DMS79 treated with DMSO at 0.1 percent for 48 hours (cell line): ENCODE measurements at places on chromosomes 2 and 18.

DNA sequence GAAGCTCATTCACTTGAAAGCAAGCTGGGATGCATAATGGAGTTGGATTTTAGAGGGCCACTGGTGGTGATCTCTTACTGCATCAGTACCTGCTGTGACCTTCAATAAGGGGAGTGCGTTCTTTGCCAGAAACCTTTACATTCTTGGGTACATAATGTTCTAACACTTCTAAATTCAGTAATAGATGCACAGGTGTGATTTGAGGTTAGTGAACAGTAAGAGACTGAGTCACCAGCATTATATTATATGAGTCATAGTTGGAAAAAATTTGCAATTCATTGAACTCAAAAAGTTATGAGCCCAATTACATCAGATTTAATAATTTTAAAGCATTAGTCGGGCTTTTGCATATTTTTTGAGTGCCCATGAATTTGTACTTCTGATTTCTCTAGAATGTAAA lies 803.3 kb downstream of the ADCYAP1 start:
- DNase-seq = no peak

DNA sequence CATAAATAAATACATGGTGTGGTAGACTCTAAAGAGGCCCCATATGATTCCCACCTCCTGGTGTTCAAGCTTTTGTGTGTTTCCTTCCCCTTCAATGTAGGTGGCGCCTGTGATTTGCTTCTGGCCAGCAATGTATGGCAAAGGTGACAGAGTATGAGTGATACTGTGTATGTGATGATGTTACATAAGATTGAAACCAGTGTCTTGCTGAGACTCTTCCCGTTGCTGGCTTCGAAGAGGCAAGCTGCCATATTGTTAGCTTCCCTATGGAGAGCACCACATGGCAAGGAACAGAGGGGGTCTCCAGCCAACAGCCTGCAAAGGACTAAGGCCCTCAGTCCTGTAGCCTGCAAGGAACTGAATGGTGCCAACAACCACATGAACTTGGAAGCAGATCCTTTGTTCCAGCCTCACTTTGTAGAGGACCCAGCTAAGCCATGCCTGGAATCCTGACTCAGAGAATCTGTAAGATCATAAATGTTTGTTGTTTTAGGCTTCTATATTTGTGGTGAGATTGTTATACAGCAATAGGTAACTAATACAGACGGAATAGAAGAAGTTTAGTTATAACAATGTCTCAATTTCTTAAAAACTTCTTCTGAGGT lies 1.7 kb upstream of the SMAD4 start:
- DNase-seq = no peak

DNA sequence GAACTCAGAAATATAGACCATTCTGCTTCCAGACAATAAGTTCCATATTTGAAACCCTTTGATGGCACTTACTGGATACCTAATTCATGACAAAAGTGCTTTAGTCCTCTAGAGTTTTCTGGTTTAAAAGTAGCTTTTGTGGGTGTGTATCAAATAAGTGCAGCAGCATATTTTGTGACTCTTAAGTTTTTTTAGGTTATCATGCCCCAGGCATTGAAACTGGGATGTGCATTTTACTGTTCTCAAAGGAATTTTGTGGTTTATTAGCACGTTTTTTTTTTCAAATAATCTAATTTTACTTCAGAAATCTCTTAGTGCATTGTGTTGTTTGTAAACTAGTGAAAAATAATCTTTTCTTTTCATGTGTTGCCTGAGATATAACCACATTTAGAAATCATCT lies 1.5 kb downstream of the XRCC5 start:
- DNase-seq = no peak

- peak; percentile 27 for DNase-seq
Observed at GRCh38 chr2:102839668-102840388, 78.0 kb downstream of the TMEM182 start.

- no peak for DNase-seq
Observed at GRCh38 chr2:240871071-240871958, 2.7 kb downstream of the AGXT start.

GRCh38 chr2:33588232-33588631 lies 10.9 kb downstream of the FAM98A start:
- no peak for DNase-seq

DNA sequence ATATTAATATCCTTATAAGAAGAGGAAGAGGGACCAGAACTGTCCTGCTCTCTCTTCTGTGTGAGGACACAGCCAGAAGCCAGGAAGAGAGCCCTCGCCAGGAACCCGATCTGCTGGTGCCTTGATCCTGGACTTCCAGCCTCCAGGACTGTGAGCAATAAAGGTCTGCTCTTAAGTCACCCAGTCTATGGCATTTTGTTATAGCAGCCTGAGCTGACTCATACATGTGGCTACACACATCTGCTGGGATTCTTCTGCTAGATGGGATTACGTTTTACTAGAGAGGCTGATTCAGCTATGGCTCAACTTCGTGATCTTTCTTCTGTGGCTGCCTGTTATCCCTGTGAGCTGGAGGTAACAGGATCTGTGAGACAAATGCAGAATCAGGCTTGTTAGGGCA lies 29.6 kb downstream of the ARL4C start:
- DNase-seq = no peak

GRCh38 chr2:173741759-173742158 lies 223.4 kb downstream of the SP3 start:
- peak; percentile 81 for DNase-seq

DNA sequence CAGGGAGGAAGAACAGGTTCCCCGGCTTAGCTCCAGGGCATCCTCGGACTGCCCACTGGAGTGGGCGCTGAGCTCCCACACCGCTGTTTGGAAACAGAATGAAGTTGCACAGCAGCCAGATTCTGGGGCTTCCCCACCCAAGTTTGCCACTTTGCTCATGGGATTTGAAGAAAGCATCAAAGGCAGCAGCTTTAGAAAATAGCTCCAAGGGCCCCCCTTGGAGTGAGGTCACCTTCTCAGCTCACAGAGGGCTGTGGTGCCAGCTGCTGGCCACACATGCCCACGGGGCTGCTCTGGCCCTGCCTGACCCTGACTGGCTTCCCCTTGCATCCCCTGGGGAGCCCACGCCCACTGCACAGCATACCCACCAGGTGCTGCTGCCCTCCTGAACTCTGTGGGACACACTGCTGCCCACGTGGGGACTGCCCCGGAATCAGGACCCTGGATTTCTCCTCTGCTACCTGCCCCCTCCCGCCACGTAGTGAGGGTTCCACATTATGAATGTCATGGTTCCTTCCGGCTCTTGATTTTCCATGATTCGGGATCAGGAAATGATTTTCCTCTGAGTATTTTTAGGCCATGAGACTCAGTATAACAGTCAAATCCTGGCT lies 70.3 kb downstream of the TGOLN2 start:
- no peak for DNase-seq

DNA sequence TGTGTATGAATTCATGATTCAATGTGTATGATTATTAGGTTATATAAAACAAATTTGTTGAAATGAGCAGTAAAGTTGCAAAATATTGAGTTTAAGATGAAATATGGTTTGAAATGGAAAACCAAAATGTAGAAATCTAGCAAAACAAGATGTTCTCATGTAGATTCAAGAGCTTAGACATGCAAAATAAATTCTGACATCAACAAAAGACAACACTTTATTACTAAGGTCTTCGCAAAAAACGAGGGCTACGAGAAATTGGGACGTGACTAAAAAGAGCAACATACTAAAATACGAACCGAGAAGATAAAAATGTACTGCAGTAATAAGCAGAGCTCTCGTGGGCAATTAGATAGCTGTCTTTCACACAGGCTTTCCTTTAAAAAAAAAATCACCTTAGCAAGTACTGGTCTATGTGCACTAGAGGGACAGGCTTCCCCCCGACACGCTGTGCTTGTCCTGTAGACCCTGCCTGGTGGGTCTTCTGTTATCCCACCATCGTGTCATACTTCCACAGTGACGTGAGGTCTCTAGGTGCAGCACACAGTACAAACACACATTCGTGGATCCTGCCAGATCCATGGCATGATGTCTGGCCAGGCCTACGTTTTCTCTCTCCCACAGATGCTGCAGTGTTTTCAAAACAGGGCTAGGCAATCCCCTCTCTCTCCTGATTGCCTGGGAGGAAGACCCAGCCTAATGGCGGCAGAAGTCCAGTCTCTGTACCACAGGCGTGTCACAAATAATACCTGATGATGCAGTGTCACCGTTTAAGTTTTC lies 240.8 kb downstream of the TCF4 start:
- no peak for DNase-seq

DNA sequence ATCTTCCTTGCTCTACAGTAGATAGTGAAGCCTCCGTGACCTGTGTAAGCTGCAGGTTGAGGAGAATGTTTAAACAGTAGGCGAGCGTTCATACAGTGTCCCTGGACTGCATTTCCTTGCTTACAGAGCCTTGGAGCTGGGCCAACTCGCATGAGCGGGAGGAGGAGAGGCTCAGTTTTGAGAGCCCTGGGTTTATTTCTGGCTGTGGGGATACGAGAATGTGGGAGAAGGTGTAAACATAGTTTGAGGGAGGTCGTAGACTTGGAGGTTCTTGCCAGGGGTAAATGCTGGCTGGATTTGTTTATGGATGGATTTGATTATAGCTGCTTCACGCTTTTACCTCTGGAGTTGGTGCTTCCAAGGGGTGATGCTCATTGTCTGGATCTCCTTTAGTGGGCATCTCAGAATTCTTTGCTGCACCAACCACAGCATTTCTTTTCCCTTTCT lies 20.8 kb downstream of the CRIM1 start:
- DNase-seq = peak; percentile 23

DNA sequence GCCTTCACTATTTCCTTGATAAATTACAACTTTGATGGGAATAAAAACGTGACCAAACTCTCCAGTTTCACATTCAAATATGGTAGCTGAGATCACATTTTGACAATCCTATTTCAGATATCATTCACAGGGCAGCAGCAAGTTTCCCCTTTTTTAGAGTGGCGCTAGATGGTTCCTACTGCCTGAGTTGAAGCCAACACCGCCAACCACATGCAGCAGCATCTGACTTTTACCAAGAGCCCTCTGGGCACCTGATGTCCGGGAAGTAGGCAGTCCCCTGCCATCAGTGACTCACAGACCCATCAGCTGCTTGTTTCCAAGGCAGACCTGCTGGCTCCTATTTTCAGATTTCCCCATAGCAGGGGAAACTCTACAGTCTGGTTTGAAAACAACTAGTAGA lies 4.0 kb upstream of the MREG start:
- DNase-seq = no peak

- DNase-seq = no peak
Observed at GRCh38 chr2:1581965-1582625, 162.2 kb downstream of the PXDN start.

- peak; percentile 55 for DNase-seq
Observed at GRCh38 chr2:171318463-171318934, 115.3 kb downstream of the METTL8 start.

- DNase-seq = no peak
Observed at GRCh38 chr2:38523728-38524437, 78.8 kb downstream of the HNRNPLL start.

DNA sequence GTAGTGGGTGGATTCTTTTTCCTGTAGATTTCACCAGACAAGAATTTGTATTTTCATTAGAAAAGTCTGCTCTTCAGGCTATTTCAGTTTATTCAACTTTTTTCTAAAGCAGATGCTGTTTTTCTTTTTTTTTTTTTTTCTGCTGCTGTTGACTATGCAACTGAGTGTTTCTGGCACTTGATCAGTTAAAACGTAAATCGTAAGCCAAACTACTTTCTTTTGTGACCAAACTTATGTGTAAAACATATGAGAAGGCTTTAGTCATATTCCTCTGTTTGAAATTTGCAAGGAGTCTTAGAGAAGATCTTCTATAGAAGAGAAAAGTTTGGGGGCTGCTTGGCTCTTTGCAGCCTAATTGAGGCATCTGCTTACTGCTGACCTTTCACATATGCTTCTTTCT lies 170.1 kb downstream of the PARD3B start:
- no peak for DNase-seq

GRCh38 chr2:45024097-45024496 lies 14.8 kb upstream of the SIX2 start:
- DNase-seq = no peak

- no peak for DNase-seq
Observed at GRCh38 chr2:217804338-217804737, 198.5 kb downstream of the TNS1 start.

- no peak for DNase-seq
Observed at GRCh38 chr2:14072338-14072737, 560.2 kb upstream of the LRATD1 start.

GRCh38 chr2:26767129-26767528 lies 3.0 kb downstream of the SLC35F6 start:
- DNase-seq = no peak

- DNase-seq = peak; percentile 52
Observed at GRCh38 chr2:86499326-86499725, 58.2 kb downstream of the KDM3A start.

GRCh38 chr18:63970809-63971205 lies 926 bp downstream of the SERPINB8 start:
- DNase-seq = peak; percentile 78

DNA sequence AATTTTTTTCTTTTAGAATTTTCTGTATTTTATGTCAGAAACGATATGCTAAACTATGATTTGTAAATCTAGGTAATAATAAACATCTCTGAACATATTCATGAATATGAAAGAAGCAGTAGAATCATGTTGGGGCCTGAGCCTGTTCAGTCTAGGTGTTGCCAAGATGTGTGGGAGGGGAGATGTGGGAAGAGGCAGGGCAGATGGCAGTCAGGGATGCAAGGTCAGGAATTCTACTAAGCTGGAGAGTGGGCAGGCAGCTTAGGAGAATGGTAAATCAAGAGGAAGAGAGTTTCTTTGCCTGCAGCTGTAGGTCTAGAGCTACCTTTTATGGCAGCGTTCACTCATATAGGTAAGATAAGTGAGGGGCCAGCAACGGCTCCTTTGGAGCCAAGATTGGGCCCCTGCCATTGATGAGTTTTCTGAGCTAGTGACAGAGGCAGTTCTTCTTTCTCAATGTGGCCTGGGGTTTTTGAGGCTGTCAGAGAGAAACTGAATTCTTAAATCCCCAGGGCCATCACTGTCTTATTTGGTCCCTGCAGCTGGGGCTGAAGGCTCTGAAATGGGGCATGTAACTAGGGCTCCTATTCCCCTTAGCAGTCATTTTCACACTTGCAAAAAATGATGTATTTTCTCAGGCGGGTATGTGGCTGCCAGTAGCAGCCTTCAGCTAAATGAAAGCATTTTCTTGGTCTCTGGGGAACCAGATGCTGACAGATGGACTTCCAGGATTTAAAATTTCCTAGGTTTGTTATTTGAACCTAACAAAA lies 232.8 kb downstream of the PIK3C3 start:
- DNase-seq = no peak

- no peak for DNase-seq
Observed at GRCh38 chr2:98637401-98638147, 29.2 kb downstream of the UNC50 start.

DNA sequence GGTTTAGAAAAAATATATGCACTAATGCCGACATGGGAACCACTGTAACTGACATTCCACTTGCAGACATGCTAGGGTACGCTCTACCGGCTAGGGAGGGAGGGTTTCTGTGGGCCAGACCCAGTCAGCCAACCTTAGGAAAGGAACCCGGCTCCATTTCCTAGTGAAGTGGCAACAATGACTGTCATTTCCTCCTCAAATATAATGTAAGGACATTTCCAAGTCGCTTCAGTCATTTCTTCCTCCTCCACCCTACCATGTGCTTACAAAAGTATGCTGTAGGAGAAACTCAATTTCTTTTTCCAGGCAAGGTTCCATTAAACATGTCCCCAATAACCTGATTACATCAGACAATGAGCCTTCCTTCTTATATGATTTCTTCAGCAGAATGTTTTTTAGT lies 64.3 kb upstream of the PSMD14 start:
- no peak for DNase-seq
